ENCODE measurements at places on chromosomes 16 and 17.

GRCh38 chr16:53898993-53899392 lies 195.0 kb downstream of the FTO start:
- no peak for DNase-seq

DNA sequence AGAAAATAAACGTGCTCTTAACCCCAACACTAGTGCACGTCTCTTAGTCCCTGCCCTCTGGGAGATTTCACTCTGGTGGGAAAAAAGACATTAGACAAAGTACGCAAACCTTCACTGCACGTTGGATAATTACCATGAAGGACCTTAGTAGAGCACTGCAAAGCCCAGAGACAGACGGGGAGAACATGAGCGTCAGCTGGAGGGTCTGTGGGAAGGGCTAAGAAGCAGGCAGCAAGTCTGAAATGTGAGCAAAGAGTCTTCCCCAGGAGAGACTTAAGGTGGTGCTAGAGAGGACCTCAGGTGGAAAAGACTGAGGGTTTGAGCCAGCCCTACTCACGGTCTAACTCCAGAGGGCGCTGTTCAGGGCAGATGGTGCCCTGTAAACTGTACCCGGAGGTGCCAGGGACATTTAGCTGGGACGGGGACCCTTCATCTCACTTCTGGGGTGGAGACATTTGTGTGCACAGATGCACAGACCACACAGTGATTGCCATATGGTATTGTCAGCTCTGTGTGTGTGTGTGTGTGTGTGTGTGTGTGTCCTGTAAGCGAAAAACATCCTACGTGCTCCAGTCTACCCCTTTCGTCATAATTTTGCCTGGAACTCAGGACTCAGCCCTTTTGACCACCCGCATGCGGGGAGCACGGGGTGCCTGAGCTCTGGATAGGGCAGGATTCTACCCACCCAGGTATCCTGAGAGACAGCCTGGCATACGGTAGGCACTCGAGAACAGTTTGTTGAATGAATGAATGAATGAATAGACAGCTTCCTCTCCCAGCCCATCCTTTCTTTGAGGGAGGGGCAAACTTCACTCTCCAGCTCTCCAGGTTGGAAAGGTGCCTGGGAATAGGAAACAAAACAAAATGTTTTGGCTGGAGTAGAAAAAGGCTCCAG lies 10.1 kb upstream of the STAC2 start:
- peak; percentile 84 for DNase-seq

GRCh38 chr17:77400445-77400870 lies 259.7 kb downstream of the SEC14L1 start:
- no peak for DNase-seq

DNA sequence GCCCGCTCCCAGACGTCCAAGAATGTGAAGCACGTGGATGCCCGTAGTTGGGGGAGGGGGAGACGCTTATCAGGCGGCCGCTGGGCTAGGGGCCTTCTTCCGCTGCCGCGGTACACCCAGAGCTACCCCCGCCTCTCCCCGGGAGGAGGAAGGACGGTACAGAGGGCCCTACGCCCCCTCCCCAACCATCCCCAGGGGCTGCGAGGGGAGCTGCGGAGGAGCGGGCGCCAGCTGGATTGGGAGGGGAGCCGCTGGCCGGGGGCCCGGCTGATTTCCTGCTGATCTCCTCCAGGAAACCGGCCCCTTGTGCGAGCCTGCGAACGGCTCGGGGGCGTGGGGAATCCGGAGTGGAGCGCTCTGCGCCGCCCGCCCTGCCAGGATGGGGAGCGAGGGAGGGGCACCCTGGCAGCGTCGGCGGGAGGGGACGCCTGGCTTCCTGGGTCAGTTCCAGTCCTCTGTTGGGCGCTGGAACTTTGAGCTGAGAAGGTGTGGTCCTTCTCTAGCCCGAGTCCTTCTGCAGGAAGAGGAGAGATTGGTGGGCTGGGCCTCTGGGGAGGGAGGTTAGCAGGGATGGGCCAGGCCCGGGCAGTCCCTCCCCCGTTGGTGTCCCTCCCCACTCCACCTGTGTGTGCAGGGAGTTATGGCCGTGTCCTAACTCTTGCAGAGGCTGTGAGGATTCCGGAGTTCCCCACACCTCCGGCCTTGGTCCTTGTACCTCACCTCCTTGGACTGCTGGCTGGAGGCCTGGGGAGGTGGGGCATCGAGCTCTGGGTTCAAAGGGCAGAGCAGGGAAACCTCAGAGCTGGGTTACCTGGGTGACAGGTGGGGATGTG lies 19.2 kb downstream of the GJD3 start:
- peak; percentile 53 for DNase-seq

DNA sequence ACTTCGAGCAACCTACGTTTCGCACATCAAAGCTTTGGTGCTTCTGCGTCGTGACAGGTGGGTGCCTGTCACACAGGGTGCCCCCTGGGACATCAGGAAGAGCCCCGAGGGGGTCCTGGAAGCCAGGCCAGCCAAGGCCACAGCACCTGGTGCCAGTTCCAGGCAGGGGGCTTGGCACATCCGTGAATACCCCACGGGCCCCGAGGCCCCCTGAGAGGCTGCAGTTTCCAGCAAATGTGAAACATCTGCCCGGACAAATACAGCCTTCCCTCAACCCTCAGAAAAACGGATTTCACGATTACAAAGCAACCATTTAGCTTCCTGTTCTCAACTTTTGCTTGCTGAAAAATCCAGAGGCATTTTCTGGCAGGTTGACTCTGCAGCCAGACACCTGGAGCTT lies 109.3 kb upstream of the METRNL start:
- no peak for DNase-seq

- DNase-seq, result no peak
Measured at GRCh38 chr16:70753694-70754325, 47.1 kb downstream of the VAC14 start.

DNA sequence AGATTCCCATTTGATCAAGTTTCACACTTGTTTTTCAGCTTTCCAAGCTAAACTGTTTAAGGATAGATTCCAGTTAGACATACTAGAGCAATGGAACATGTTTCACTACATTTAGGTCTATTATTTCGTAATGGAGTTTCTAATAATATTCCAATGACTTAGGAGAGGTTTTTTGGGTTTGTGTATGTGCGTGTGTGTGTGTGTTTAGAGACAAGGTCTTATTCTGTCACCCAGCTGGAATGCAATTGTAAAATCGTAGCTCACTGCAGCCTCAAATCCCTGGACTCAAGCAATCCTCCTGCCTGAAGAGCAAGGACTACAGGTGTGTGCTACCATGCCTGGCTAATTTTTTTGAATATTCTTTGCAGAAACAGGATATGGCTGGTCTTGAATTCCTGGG lies 426.3 kb downstream of the ZFHX3 start:
- no peak for DNase-seq

GRCh38 chr17:81510785-81511553 lies 1.6 kb downstream of the ACTG1 start:
- no peak for DNase-seq

GRCh38 chr16:51556694-51557340 lies 405.7 kb upstream of the SALL1 start:
- no peak for DNase-seq

DNA sequence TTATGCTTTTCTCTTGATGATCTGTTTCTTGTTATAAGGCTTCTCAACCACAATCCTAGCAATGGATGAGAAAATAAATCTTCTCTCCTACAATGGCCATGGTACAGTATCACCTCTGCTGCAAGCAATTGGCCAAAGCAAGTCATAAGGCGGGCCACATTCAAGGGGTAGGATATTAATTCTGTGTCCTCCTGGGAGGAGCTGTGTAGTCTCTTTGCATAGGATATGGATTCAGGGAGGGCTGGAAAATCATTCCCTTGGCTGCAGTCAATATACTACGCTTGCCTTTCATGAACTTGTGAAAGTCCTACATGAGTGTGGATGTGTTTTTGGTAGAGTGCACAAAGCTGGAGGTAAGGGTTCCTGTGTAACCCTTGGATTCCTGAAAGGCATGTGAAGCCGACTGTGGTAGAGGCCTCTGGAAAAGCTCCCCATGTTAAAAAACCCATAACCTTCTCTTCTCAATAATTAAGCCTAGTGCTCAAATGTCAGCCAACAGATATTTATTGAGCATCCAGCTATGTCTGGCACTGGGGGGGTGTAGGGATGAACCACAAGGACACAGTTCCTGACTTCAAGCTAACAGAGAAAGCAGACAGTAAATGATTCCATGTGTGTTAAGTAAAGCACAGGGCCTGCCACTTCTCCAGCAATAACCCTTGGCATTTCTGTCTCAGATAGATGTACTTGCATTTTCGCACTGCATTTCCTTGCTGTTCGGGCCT lies 147.6 kb upstream of the HS3ST3A1 start:
- no peak for DNase-seq
